Lung (tissue), 17 donors: ENCODE measurements at places on chromosomes 5 and 9.

DNA sequence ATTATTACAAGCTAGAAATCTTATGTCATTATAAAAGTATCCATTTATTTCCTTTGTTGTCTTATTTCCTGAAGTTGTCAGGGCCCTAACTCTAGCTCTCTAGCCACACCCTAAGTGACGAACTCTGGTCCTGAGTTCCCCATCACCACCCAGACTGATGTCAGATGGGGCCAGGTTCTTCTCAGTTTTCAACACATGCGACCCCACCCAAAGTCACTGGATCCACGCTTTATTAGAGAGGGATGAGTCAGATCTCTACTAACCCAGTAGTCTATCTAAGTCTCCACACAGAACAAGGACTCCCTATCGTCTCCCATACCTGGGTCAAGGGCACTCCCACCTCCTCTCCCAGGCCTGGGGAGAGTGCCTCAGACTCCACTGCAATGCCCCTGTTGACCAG, 6.8 kb upstream of the FEM1C start:
- no peak overlapping the region for H3K4me3 ChIP-seq
- no peak overlapping the region for H3K27ac ChIP-seq
- no peaks in the 10 kb centered on the region for H3K4me1 ChIP-seq
- no peaks in the 10 kb centered on the region for H3K36me3 ChIP-seq
- H3K27me3 ChIP-seq, result no peaks in the 10 kb centered on the region

DNA sequence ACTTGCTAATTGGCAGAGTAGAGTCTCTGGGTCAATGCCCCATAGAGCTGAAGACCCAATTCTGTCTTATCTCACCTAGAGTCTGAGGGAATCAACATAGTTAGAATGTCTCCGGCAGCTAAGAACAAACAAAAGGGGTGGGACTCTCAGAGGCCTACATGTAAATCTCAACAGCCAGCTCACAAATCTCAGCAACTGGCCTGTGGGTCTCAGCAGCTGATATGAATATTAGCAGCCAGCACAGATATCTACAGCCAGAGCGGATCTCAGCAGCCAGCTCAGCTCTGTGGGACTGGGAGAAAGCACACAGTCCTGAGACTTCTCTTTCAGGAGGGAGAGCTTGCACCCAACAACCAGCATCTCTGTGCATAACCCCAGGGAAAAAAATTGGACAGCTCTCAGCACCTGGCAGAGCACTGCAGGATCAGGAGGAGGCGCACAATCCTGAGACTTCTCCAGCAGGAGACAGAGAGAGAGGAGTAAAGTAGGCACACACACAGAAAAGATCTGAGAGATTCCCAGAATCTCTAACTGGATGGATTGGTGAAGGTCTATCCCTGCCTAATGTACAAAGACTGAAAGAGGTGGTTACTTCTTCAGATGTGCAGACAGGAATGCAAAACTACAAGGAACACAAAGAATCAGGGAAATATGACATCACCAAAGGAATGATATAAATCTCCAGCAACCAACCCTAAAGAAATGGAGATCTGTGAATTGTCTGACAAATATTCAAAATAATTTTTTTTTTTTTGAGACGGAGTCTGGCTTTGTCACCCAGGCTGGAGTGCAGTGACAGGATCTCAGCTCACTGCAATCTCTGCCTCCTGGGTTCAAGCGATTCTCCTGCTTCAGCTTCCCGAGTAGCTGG, 29.2 kb downstream of the KLF4 start:
- no peaks in the 10 kb centered on the region for H3K36me3 ChIP-seq
- no peak for DNase-seq
- no peak overlapping the region for H3K4me3 ChIP-seq

- DNase-seq, result no peak
- peaks cover 7% of the 10 kb centered on the region for H3K36me3 ChIP-seq
- H3K27me3 ChIP-seq, result no peaks in the 10 kb centered on the region
- no peak overlapping the region for H3K4me3 ChIP-seq
- H3K4me1 ChIP-seq, result peaks cover 24% of the 10 kb centered on the region
- no peak overlapping the region for H3K27ac ChIP-seq
Observed at GRCh38 chr5:435961-436640, 6.9 kb upstream of the EXOC3 start.

DNA sequence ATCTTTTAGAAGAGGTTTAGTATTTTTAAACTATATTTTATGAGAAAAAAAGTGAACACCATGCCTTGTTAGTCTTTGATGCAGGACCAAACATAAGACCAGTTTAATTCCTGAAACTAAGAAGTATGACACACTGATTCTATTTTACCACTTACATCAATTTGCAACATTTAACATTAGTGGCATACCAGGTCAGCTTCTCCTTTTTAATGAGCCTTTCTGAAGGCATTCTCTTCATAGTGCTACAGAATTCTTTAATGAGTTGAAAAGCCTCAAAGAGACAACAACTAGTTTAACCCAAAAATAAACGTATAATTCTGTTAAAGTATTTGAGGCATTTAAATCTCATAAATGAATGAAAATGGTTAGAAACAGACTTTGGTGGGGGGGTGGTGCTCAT, 28.2 kb downstream of the ARSB start:
- H3K4me3 ChIP-seq, result no peak overlapping the region
- H3K4me1 ChIP-seq, result no peaks in the 10 kb centered on the region
- no peaks in the 10 kb centered on the region for H3K36me3 ChIP-seq
- DNase-seq, result no peak
- no peaks in the 10 kb centered on the region for H3K27me3 ChIP-seq

GRCh38 chr9:122788831-122789230, at the start of gene OR5C1:
TSS of gene OR5C1 (plus strand) at chr9:122788933. CDS start at chr9:122788933, 0 bp downstream.
- no peaks in the 10 kb centered on the region for H3K4me1 ChIP-seq
- H3K27me3 ChIP-seq, result no peaks in the 10 kb centered on the region
- DNase-seq, result no peak
- no peaks in the 10 kb centered on the region for H3K36me3 ChIP-seq
- H3K4me3 ChIP-seq, result no peak within 1 kb of the TSS

DNA sequence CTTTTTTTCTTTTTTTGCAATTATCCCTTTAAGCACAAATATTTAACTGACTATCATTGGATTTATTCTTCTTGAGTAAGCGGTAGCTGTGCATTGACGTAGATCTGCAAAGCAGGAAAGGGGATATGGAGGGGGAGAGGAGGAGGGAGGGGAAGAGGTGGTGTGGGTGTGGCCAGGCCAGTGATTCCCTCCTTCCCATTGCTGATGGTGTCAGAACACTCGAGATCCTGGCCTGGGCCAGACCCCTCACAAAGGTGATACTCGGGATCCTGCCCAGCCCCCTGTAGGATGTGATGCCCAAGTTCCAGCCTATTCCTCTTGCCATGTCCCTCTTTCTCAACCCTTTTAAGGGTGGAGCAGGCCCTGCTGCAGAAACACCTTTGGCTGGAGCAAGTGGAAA, 9.9 kb downstream of the SLC36A3 start:
- H3K4me3 ChIP-seq, result no peak overlapping the region
- no peak for DNase-seq
- H3K27ac ChIP-seq, result no peak overlapping the region
- H3K36me3 ChIP-seq, result no peaks in the 10 kb centered on the region

GRCh38 chr9:8924562-8924961, 1125.0 kb upstream of the DMAC1 start:
- H3K36me3 ChIP-seq, result no peaks in the 10 kb centered on the region

GRCh38 chr5:103891151-103891550, 328.6 kb upstream of the NUDT12 start:
- H3K36me3 ChIP-seq, result no peaks in the 10 kb centered on the region
- no peak overlapping the region for H3K27ac ChIP-seq
- H3K27me3 ChIP-seq, result no peaks in the 10 kb centered on the region
- no peak for DNase-seq
- no peaks in the 10 kb centered on the region for H3K4me1 ChIP-seq

- no peak for DNase-seq
- no peaks in the 10 kb centered on the region for H3K27me3 ChIP-seq
- H3K4me3 ChIP-seq, result no peak overlapping the region
- no peaks in the 10 kb centered on the region for H3K36me3 ChIP-seq
- H3K4me1 ChIP-seq, result no peaks in the 10 kb centered on the region
- no peak overlapping the region for H3K27ac ChIP-seq
Observed at GRCh38 chr5:178786859-178787499, 56.5 kb upstream of the ZNF354A start.

GRCh38 chr5:122639864-122640263, 135.0 kb upstream of the SNX2 start:
- no peak for DNase-seq
- H3K4me3 ChIP-seq, result no peak overlapping the region
- H3K27ac ChIP-seq, result no peak overlapping the region
- no peaks in the 10 kb centered on the region for H3K36me3 ChIP-seq
- H3K27me3 ChIP-seq, result no peaks in the 10 kb centered on the region
- no peaks in the 10 kb centered on the region for H3K4me1 ChIP-seq
